ENCODE measurements at places on chromosomes 6 and 20. TPM values are rescaled to one million over a fixed set of nuclear protein-coding genes. Genes with fewer than 3 reads are reported as not detected.

The KCNG1 gene
- 0.59 TPM for total RNA-seq

The HLA-DQA1 gene
- total RNA-seq: 0.93 TPM

The OR2H2 gene
- total RNA-seq: not detected

The CRISP3 gene
- total RNA-seq: not detected

The ZBTB46 gene
- 0.17 TPM for total RNA-seq

The SLC26A8 gene
- not detected for total RNA-seq

The GLP1R gene
- total RNA-seq: 0.07 TPM

The TBX18 gene
- total RNA-seq: not detected

The SLC22A23 gene
- total RNA-seq: 1.4 TPM

The ASIP gene
- not detected for total RNA-seq

The CAPN11 gene
- not detected for total RNA-seq

The MICB gene
- 22.6 TPM for total RNA-seq

The KCNK16 gene
- total RNA-seq: not detected

The MUC21 gene
- not detected for total RNA-seq

The PRDM13 gene
- total RNA-seq: not detected

The CEP85L gene
- 31.9 TPM for total RNA-seq

The CYP39A1 gene
- total RNA-seq: not detected

The CPNE5 gene
- total RNA-seq: 1.2 TPM

The MACROD2 gene
- total RNA-seq: not detected

The ZNF165 gene
- total RNA-seq: 6.1 TPM

The PCIF1 gene
- total RNA-seq: 39.2 TPM

The NOL4L gene
- total RNA-seq: 24.8 TPM

The MAFB gene
- not detected for total RNA-seq

The TGM3 gene
- total RNA-seq: not detected

The PBOV1 gene
- not detected for total RNA-seq

The PHACTR1 gene
- not detected for total RNA-seq

The RAD21L1 gene
- not detected for total RNA-seq

The RAET1G gene
- not detected for total RNA-seq

The ELOVL4 gene
- 0.54 TPM for total RNA-seq

The CDK5RAP1 gene
- 42.4 TPM for total RNA-seq

The CLIC1 gene
- total RNA-seq: 348 TPM

The ACAT2 gene
- 92.4 TPM for total RNA-seq

The UBE2V1 gene
- 124 TPM for total RNA-seq

The SLC22A16 gene
- total RNA-seq: not detected

The HDGFL1 gene
- total RNA-seq: not detected

The POM121L2 gene
- total RNA-seq: not detected

The SLC24A3 gene
- not detected for total RNA-seq

The EPPIN gene
- not detected for total RNA-seq

The VSTM2L gene
- total RNA-seq: not detected

The ME1 gene
- total RNA-seq: not detected

The HLA-DQB1 gene
- total RNA-seq: 7.4 TPM

The BPIFB4 gene
- total RNA-seq: not detected

The TENT5A gene
- 0.72 TPM for total RNA-seq

The MUC22 gene
- not detected for total RNA-seq

The BMP2 gene
- total RNA-seq: not detected

The SMIM26 gene
- total RNA-seq: 57.3 TPM

The SMOC2 gene
- not detected for total RNA-seq

The MAP7 gene
- total RNA-seq: 1.3 TPM

All from activated naive CD4-positive, alpha-beta T cell treated with anti-CD3 and anti-CD28 coated beads for 36 hours (primary cell).